Progenitor cell of endocrine pancreas (in vitro differentiated cells): ENCODE measurements at places on chromosomes 12 and 14.

GRCh38 chr12:13882176-13882575, 99.2 kb downstream of the GRIN2B start:
- H3K4me3 ChIP-seq: no peak overlapping the region
- H3K27me3 ChIP-seq: peaks cover 3% of the 10 kb centered on the region
- no peaks in the 10 kb centered on the region for H3K36me3 ChIP-seq
- no peaks in the 10 kb centered on the region for H3K4me1 ChIP-seq

DNA sequence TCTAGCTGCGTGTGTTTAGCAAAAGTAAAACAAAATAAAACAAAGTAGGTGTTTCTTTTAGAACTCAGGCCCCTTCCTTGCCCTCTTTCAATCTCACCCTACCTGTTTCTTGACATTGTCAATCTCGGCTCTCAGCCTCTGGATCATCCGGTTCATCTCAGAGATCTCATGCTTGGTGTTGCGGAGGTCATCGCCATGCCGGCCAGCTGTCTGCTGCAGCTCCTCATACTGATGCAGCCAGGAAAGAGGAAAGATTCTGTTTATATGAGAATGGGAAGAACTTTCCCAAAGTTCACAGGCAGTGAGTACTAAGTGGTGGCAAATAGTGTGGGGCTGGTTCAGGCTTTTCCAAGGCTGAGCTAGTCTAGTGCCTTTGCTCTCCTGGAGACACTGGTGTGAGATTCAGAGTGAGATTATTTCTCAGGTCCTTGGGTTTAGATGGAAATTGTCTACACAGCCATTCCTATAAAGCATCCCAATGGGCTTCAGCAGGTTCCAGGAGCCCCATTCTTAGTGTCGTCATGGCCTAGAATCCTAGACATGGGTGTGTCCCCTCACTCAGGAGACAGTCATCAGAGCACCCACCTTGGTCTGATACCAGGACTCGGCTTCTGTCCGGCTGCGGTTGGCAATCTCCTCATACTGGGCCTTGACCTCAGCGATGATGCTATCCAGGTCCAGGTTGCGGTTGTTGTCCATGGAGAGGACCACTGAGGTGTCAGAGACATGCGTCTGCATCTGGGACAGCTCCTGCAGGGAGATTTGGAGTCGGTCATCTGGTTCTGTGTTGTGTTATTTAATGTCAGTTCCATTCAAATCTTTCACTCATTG, 3.0 kb downstream of the KRT5 start:
- H3K4me3 ChIP-seq: no peak overlapping the region
- no peak overlapping the region for H3K27ac ChIP-seq
- peak; percentile 5 for DNase-seq
- no peaks in the 10 kb centered on the region for H3K4me1 ChIP-seq
- peaks cover 35% of the 10 kb centered on the region for H3K27me3 ChIP-seq

DNA sequence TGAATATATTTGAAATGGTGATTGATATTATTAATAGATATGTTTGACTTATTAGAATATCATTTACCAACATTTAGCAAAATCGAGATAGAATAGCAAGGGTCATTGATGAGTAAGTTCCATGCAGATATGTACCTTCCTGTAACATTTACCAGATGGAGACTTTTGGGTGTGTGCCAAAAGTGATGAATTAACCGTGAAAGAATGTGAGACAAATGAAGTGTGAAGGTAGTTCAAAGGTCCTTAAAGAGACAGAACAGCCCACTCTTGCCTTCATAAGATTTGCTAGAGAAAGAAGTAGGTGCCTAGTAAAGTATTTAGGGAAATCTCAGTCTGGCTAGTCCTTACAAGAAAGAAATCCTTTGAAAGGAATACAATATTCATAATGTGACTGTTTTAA, 45.5 kb downstream of the FGD4 start:
- H3K4me1 ChIP-seq: peaks cover 26% of the 10 kb centered on the region
- H3K4me3 ChIP-seq: no peak overlapping the region
- no peak for DNase-seq
- H3K36me3 ChIP-seq: no peaks in the 10 kb centered on the region

DNA sequence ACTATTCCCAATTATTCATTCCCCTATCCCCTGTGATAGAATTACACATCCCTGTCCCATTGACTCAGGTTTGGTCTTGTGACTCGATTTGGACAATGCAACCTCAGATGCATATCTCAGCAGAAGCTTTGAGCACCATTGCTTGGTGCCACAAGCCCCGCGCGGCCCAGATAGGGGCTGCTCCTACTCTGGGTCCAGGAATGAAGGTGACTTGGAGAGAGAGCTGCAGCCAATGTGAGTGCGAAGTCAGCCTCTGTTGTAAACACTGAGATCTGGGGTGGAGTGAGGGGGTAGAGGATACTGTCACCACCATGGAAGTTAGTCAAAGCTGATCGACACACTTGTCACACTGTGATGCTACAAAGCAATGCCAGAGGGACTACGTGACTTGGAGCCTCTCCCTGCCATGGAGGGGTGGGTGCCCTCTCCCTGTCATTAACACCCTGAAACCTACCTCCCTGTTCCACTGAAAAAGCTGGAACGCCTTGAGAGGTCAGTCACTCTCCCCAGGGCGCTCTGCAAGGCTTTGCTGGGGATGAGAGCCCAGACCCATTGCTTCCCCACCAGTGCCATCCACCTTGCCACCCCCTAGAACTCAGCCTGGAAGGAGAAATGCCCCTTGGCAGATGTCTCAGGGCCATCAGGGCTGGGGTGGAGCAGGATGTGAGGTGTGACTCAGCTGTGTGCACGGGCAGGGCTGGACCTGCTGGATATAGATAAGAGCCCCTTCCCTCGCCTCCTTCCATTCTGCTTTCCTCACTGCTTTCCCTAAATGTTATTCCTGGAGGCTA, 6.6 kb upstream of the PLEK2 start:
- H3K4me3 ChIP-seq: no peak overlapping the region
- H3K27ac ChIP-seq: no peak overlapping the region
- peaks cover 2% of the 10 kb centered on the region for H3K4me1 ChIP-seq
- H3K27me3 ChIP-seq: no peaks in the 10 kb centered on the region

DNA sequence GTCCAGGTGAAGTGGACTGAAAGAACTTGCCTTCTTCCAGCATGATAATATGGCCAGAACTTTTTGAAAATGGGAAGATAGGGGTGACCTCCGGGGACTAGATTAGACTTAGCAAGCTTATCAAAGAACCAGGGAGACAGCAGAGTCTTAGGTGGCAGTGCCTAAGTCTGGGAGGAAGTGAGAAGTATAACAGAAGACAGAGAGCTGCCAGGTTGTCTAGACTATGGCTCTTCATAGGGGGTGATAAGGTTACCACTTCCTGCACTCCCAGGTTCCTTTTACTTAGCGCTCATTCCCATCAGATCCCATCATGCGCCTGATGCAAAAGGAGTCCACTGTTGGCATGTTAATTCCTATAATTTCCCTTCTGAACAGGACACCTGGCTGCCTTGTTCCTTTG, 69.9 kb downstream of the PLXNC1 start:
- H3K27ac ChIP-seq: no peak overlapping the region
- H3K4me3 ChIP-seq: no peak overlapping the region
- H3K36me3 ChIP-seq: peaks cover 9% of the 10 kb centered on the region
- no peaks in the 10 kb centered on the region for H3K4me1 ChIP-seq
- no peaks in the 10 kb centered on the region for H3K27me3 ChIP-seq

- peaks cover 12% of the 10 kb centered on the region for H3K27me3 ChIP-seq
- no peak for DNase-seq
- peaks cover 27% of the 10 kb centered on the region for H3K4me1 ChIP-seq
- H3K4me3 ChIP-seq: no peak overlapping the region
- H3K27ac ChIP-seq: no peak overlapping the region
Measured at GRCh38 chr12:69685810-69686209, 13.3 kb downstream of the BEST3 start.

DNA sequence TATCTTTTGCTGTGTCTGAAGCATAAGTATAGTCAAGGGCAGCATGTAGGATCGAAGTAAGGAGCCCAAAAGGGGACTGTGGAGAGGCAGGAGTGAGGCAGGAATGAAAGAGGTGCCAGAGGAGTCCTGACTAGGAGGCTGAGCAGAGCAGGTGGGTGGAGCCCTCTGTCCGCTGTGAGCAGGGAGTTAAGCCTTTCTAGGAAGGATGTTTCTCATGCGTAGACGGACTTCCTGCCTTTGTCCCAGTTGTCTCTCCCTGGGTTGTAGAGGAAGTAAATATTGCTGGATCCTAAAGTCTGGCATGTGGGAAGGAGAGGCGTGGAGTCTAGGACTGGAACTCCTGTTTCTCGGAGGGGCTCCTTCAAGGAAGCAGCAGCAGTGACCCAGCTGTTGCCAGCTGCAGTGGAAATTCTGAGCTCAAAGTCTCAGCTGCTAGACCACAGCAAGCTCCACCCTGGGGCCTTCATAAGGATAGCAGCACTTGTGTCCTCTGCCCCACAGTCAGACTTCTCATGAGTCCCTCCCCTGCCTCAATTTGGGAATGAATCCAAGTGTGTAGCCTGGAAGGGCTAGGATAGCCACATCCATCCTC, 44.0 kb downstream of the RBMS2 start:
- DNase-seq: no peak
- no peak overlapping the region for H3K27ac ChIP-seq

GRCh38 chr14:41295734-41296133, 310.9 kb upstream of the LRFN5 start:
- no peaks in the 10 kb centered on the region for H3K4me1 ChIP-seq
- H3K4me3 ChIP-seq: no peak overlapping the region
- DNase-seq: no peak
- H3K27me3 ChIP-seq: no peaks in the 10 kb centered on the region

DNA sequence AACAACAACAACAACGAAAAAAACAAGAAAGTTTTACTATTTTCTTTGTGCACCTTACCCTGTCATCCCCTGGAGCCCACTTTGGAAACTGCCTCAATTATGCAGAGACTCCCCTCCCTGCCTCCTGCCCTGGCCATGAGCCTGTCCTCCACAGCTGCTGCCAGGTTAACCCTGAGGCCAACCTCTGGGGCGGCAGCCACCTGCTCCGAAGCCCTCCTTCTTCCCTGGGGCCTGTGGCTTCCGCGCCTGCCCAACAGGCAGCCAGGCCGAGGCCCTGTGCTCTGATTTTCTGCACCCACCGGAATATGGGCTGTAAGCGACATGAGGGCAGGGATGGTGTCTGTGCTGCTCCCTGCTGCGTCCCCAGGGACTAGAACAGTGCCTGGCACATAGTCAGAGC, 183.0 kb downstream of the CALM1 start:
- H3K36me3 ChIP-seq: peaks cover 2% of the 10 kb centered on the region
- peaks cover 7% of the 10 kb centered on the region for H3K4me1 ChIP-seq
- no peaks in the 10 kb centered on the region for H3K27me3 ChIP-seq
- DNase-seq: no peak

- H3K4me1 ChIP-seq: peaks cover 23% of the 10 kb centered on the region
- H3K4me3 ChIP-seq: no peak overlapping the region
- no peaks in the 10 kb centered on the region for H3K27me3 ChIP-seq
- peak overlapping the region; percentile 47 for H3K27ac ChIP-seq
Measured at GRCh38 chr14:37968664-37969240, 239.0 kb upstream of the SSTR1 start.

DNA sequence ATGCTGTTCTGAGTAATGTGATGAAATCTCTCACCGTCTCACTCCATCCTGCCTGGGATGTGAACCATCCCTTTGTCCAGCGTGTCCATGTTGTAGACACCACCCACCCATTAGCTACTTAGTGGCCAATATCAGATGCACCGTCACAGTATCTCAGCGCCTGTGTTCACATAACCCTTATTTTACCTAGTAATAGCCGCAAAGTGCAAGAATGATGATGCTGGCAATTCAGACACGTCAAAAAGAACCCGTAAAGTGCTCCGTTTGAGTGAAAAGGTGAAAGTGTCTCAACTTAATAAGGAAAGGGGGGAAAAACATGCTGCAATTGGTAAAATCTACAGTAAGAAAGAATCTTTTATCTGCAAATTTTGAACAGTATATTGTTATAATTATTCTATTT, 3.0 kb downstream of the RNASE10 start:
- no peak overlapping the region for H3K27ac ChIP-seq
- no peak overlapping the region for H3K4me3 ChIP-seq
- peaks cover 7% of the 10 kb centered on the region for H3K27me3 ChIP-seq

DNA sequence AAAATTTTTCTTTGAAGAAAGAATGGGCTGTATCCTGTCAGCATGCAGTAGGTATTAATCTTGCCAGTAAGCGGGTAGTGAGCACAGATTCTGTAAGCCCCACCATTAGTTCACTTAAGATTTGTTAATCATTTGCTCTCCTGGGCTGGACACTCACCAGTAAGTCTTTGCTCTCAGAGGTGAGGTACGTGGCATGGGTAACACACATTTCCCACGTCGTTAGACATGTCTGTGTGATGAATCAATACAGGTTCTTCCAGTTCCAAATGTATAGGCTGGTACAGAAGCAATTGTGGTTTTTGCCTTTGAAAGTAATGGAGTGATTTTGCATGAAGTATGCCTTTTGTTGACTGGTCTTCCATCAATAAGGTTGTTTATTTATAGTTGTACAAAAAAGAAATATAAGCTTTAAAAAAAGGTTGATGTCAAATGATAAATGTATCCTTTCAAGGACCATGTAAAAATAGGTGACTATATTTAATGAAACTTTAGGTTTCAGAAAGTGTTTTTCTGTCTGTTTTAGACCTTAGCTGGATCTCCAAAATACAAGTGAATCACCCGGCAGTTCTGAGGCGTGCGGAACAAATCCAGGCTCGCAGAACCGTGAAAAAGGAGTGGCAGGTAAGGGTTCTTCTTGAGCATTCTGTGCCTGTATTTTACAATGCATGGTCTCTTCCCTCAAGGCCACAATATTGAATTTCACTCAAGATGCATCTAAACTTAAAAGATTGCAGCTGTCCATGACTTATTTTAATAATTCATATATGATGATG, 45.5 kb downstream of the DERA start:
- peak overlapping the region; percentile 47 for H3K27ac ChIP-seq
- peaks cover 13% of the 10 kb centered on the region for H3K36me3 ChIP-seq
- no peaks in the 10 kb centered on the region for H3K27me3 ChIP-seq
- H3K4me3 ChIP-seq: no peak overlapping the region

DNA sequence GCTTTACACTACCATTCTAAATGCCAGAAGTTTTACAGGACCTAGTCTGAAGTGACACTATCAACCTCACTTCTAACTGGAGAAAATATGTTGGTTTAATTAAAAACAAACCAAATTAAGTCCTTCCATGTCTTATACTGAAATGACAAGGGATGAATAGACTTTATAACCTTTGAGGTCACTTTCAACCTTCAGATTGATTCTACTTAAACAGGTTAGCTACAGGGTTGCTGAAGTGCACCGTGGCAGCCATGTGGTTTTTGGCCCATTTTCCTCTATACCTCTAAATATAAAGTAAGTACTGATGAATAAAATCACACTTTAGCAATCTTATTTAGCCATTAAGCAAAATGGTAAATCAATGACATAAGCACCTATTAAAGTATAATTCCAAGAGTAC, 3.9 kb downstream of the SLC38A2 start:
- H3K4me3 ChIP-seq: peak overlapping the region; percentile 99
- DNase-seq: no peak
- peaks cover 62% of the 10 kb centered on the region for H3K4me1 ChIP-seq

GRCh38 chr14:77133720-77134338, 7.8 kb downstream of the ZDHHC22 start:
- H3K27me3 ChIP-seq: peaks cover 93% of the 10 kb centered on the region
- H3K36me3 ChIP-seq: no peaks in the 10 kb centered on the region
- peak; percentile 84 for DNase-seq
- peaks cover 2% of the 10 kb centered on the region for H3K4me1 ChIP-seq

DNA sequence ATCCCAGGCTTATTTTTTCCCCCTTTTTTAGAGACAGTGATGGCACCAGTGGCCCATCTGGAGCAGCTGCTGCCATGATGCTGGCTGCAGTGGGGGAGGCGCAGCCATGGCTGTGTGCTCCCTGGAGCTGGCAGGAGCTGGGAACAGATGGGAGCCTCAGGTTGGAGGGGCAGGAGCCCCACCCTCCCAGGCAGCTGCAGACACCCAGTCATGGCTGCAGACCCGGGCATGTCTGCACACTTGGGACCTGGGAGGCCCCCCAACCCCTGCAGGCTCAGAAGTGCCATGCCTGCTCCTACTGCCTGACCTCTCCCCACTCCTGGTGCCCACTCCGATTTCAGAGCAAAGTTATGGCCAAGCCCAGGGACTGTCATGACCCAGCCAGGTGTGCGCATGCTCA, 25.1 kb downstream of the CDKL1 start:
- H3K27ac ChIP-seq: no peak overlapping the region
- no peaks in the 10 kb centered on the region for H3K4me1 ChIP-seq
- H3K27me3 ChIP-seq: no peaks in the 10 kb centered on the region
- no peaks in the 10 kb centered on the region for H3K36me3 ChIP-seq
